GM12864 (cell line): ENCODE measurements at places on chromosomes 1 and 21.

- no peak for DNase-seq
Observed at GRCh38 chr1:39044762-39045161, 18.6 kb downstream of the NDUFS5 start.

GRCh38 chr1:161778522-161778921 lies 12.4 kb downstream of the ATF6 start:
- DNase-seq, result no peak

- no peak for DNase-seq
Observed at GRCh38 chr1:210598135-210598652, 269.5 kb downstream of the HHAT start.

DNA sequence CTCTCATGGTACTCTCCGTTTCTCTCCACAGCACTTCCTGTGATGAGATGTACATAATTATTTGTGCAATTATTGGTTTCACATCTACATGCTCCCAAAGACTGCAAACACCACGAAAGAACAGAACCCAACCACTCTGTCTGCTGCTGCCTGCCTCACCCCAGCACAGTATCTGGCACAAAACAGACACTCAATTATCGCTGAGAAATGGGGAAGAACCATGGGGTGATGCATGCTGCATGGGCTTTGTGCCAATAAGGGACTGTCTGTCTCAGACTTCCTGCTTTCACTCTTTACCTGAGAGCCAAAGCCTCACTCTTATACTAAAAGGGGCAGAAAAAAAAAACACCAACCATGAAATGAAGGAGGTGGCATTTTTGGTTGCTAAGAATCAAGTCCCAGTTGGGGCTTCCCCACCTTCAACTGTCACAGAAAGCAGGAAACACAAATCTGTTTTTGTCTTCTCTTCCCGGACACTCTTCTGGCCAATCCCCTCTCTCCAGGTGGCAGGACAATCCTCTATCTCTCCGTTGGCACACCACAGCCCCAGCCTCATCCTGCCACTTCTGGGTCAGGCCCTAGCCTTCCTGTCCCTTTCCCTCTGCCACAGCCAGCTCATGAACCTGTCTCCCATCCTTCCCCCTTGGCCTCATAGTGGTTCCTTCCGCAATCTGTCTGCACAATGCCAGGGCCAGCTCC lies 82.0 kb downstream of the TGFBR3 start:
- peak; percentile 64 for DNase-seq

DNA sequence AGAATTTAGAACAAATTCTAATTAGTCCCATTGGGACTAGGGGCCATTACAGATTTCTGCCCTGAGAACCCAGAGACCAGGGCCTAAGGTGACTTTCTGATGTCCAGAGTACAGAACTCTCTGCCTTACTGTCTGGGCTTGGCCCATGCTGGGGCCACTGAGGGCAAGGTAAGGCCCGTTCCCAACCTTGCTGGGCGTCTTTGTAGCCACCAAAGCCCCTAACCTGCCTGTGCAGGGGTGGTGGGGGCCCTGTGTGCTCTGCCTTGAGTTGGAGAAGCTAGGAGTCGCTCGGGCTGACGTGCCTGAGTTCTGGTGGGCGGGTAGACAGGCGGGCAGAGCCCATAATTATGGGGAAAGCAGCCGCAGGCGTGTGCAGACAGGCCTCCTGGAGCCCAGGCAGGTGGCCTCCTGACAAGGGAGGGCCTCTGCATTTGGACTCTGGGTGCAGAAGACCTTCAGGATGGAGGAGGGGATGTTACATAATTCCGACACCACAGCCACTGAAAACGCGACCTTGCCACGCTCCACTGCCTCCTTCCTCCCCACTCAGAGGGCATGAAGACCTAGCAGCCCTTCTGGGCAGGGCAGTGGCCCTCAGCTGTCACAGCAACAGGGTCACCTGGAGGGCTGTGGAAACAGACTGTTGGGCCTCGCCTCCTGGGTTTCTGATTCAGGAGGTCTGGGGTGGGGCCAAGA lies 239.9 kb upstream of the TMEM51 start:
- DNase-seq, result peak; percentile 74

DNA sequence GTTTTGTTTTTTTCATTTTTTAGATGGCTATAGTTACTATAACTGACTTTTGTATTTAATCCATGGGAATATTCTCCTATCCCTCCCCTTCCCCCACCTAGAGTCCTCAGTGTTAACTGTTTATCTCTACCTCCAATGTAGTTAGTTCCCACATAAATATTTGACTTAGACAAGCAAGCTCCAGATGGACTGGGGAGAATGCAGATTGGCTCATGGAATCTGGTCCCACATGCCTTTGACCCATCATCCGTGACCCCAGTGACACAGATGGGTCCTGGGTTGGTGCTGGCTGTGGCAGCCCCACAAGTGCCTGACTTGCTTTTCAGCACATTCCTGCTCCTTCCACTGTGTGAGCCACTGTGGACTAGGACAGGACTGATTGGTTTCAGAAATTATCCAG lies 41.8 kb downstream of the ATP2B4 start:
- DNase-seq, result no peak

DNA sequence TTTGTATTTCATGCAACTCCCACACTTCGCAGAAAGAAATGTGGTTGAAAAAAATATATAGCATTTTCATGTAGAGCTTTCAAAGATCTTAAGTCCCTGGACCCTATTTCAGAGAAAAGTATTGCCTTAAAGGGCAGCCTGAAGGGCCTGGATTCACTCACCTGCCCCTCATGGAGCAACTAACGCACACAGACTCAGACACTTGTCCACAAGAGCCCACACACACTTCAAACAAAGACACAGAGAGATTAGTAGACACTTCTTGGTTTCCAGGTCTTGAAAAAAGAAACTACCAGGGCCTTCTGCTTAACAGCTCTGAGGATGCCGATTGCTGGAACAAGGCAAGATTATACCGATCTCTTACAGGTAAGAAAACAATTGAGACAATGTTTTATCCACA lies 122.2 kb downstream of the ZBTB18 start:
- DNase-seq, result no peak

- no peak for DNase-seq
Observed at GRCh38 chr1:159122005-159122621, 45.5 kb upstream of the AIM2 start.

DNA sequence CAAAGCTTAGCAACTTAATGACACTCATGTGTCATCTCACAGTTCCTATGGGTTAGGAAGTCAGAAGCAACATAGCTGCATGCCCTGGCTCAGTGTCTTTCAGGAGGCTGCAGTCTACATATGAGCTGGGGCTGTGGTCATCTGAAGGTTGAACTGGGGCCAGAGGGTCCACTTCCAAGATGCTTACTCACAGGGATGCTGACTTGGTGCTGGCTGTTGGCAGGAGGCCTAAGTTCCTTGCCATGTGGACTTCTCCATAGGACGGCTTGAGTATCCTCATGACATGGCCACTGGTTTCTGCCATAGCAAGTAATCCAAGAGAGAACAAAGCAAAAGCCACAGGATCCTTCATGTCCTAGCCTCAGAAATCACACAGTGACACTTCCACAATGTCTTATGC lies 12.1 kb upstream of the FAM43B start:
- no peak for DNase-seq

DNA sequence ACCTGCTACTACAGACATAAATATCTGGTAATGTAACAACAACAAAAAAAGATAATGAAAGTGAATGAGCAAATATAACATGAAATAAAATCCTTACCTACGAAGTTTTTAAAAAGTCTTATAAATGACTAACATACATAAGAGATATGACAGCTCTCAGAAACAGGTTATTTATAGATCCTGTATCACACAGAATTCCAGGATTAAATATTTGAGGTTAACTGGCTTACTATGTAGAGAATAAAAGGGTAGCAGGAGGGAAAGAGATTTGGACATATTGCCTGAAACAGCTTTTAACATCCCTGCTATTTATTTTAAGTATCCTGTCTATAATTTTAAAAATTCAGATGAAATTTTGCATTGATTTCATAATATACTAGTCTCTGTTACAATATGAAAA lies 16.3 kb downstream of the MYSM1 start:
- DNase-seq, result no peak

DNA sequence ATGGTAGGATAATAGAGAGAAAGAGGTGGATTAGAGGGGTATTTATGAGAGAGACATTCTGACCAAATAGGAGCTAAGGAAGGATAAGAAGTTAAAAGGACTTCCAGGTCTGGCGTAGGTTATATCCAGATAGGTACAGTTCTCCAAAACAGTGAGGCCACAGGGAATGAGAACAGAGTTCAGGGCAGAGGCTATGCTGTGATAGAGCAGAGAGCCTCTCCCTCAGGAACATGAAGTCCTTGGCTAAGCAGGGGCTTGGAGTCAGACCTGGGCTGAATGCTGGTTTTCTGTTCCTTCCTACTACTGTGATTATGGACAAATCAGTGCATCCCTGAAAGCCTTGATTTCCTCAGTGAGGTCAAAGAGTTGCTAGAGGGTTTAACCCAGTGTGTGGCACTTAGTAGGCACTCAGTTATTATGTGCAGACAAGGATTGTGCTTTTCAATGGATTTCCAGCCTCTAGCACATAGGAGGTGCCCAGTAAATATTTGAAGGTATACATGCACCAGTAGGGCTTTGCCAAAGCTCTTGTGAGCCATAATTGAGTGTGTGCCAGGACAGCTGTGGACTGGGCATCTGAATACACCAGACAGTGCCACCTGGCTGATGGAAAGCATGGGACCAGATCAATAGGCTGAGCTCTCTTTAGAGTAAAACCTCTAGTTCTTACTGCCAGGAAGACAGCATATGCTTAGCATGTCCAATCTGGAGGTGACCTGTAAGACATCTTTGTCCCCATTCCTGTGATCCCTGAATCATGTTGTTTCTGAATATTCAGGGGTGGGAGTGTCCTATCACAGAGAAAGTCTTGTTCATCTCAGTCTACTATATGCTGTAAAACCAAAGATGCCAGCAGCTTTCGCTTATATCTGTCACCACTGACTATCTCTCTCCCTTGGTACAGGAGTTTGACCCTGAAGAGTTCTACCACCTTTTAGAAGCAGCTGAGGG lies 111.1 kb downstream of the PIK3R3 start:
- no peak for DNase-seq

DNA sequence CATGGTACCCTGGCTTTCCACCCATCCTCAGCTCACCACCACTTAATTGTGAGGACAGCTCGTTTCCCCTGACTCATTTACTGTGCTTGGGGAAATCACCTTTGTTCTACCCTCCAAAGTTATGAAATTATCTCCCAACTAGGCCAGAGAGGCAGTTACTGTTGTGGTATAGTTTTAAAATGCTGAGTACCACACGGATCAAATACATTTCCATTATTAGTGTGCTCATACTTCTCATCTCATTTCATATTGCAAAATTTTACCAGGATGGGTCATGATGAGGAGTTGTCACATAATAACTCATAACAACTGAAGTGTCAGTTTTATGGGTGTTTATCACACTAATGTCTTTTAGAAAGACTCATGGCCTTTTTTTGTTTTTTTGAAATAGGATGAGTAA lies 9.2 kb upstream of the OR2B11 start:
- no peak for DNase-seq

DNA sequence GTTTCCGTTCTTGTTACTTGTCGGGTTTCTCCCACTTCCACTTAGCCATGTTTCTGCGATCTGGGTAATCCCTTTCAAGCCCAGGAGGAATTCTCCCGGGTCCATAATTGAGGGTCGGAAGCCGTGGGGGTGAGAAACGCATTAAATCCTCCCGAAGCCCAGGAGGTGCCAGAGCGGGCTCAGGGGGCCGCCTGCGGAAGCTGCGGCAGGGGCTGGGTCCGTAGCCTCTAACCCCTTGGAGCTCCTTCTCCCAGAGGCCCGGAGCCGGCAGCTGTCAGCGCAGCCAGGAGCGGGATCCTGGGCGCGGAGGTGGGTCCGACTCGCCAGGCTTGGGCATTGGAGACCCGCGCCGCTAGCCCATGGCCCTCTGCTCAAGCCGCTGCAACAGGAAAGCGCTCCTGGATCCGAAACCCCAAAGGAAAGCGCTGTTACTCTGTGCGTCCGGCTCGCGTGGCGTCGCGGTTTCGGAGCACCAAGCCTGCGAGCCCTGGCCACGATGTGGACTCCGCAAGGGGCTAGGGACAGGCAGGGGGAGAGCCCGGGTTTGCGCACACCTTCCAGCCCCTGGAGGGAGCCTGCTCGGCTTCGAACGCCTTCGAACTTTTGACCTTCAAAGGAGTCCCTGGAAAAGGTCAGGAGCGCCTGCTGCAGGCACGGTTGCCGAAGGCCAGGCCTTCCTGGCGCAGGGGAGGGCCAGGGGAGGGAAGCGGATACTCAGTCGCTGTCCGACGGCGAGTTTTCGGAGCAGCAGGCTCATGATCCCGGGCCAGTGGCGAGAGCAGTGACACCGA lies 1.7 kb upstream of the SIM2 start:
- no peak for DNase-seq

- DNase-seq, result no peak
Observed at GRCh38 chr1:213286235-213286634, 235.2 kb downstream of the RPS6KC1 start.

- DNase-seq, result no peak
Observed at GRCh38 chr1:17414022-17414421, 25.5 kb downstream of the RCC2 start.

DNA sequence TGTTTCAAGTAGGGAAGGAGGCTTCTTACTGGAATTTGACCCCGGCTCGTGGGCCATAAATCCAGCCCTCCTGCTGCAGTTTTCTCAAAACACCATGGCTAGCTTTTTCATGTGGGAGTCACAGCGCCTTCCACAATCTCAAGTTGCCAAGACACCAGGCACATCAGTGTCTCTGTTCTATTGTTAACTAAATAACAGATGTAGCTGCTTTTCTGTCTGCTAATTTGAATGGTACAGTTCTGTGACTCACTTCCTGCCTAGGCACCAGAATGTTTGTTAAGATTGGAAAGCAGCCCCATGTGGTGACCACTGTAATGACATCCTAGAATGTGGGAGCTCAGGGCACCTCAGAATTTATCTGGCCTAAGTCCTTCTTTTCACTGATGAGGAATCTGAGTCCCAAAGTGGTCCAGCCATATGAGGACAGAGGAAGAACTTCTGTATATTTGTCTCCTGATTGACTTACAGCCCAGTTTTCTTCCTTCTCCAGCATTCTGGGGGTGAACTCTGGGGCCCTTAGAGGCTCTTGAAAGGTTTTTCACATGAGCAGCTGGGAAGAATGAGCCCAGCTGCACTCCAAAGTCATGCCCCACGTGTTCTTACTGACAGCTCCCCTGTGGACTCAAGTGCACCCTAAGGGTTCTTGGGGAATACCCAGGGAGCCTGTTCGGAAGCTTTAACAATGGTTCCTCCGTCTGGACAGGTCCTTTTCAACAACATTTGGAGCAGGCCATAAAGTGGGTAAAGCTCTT lies 27.5 kb downstream of the TRIM45 start:
- DNase-seq, result no peak

GRCh38 chr1:54825696-54826095 lies 24.6 kb upstream of the TTC22 start:
- DNase-seq, result no peak
